SJSA1 (cell line): ENCODE measurements at places on chromosomes 4 and X. TPM values are rescaled to one million over a fixed set of nuclear protein-coding genes. Genes with fewer than 3 reads are reported as not detected.

The TLR1 gene
- 0.41 and 1.1 TPM in 2 replicates for total RNA-seq

DNA sequence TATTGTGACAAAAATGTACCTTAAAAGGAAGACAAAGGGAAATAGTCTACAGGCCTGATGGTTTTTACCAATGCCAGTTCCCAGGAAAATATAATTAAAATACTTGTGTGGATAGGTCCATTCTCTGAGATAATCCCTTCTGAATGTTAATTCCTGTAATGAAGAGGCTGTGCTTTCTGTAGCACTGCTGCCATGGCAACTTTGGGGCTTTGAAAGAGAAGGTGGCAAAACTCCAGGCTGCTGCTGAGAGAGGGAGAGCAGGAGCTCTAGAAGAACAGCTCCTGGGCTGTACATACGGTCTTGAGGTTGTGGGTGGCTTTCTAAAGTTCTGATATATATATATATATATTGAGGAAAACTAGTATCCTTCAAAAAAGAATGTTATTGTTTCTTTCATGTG is 125.4 kb downstream of the PDLIM5 start:
- H3K27me3 ChIP-seq = no peaks in the 10 kb centered on the region
- H3K27ac ChIP-seq = peak overlapping the region; percentile 13; the same call in 1 of the 2 replicates
- peaks cover 21% of the 10 kb centered on the region for H3K4me1 ChIP-seq
- H3K36me3 ChIP-seq = peaks cover 18% of the 10 kb centered on the region
- no peak for DNase-seq

The HELT gene
- total RNA-seq = not detected in 2 replicates

DNA sequence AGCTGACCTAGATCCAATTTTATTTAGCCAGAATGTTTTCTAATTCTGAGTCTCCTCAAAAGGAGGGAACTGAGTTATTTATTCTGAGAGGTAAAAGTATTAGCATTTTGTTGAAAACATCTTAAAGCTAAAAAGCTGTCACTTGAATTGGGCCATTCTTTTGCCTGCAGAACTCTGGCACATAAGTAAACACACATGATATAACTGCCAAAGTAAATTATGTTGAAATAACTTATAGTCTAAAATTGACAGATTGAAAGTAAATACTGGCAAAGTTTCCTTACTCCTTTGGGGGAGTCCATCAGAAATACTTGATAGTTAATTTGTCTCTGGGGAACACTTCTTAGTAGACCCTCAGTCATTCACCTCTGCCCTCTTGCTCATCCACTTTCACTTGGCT is 38.3 kb upstream of the SLC25A4 start:
- H3K27me3 ChIP-seq = peaks cover 3% of the 10 kb centered on the region; the same call in 1 of the 2 replicates
- no peak overlapping the region for H3K27ac ChIP-seq
- no peaks in the 10 kb centered on the region for H3K36me3 ChIP-seq
- H3K4me3 ChIP-seq = no peak overlapping the region
- H3K4me1 ChIP-seq = no peaks in the 10 kb centered on the region

- no peaks in the 10 kb centered on the region for H3K36me3 ChIP-seq
- H3K4me3 ChIP-seq = no peak overlapping the region
- H3K27me3 ChIP-seq = no peaks in the 10 kb centered on the region
- H3K27ac ChIP-seq = no peak overlapping the region
- no peak for DNase-seq
Observed at GRCh38 chr4:1765409-1766072, 27.6 kb upstream of the FGFR3 start.

GRCh38 chr4:128770807-128771206 is 38.7 kb upstream of the JADE1 start:
- peak; percentile 57 for DNase-seq
- H3K27me3 ChIP-seq = no peaks in the 10 kb centered on the region
- H3K36me3 ChIP-seq = no peaks in the 10 kb centered on the region
- no peak overlapping the region for H3K27ac ChIP-seq
- no peak overlapping the region for H3K4me3 ChIP-seq
- 0 out of 2 replicates have a peak, but pooled peaks cover 3% of the 10 kb centered on the region for H3K4me1 ChIP-seq

The WDR13 gene
- total RNA-seq = 64.2 and 113 TPM in 2 replicates

DNA sequence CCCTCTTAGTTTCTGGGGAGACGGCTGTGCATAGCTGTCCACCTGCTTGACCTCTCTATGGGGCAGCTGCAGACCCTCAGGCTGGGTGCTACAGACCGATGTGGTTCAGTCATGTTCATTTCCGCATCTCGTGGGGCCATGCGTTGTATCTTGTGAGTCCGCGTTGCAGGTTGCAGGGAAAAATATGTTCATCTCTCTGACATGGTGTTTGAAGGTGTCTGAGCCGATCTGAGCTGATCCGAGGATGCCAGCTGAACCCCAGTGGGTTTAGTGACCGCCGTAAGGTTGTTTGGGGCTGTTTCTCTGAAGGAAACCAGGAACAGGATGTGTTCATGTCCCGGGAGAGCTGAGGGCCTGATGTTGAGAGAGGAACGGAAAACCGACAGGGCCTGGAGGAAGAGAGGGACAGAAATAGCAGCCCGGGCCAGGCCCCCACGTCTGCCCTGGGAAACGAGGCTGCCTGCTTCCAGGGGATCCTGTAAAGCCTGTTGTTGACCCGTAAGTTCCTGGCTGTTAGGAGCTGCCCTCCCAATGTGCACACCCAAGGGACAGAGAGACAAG is 9.8 kb upstream of the P2RY8 start:
- no peak overlapping the region for H3K4me3 ChIP-seq
- H3K36me3 ChIP-seq = no peaks in the 10 kb centered on the region
- DNase-seq = no peak
- H3K27me3 ChIP-seq = no peaks in the 10 kb centered on the region

The LSM6 gene
- total RNA-seq = 111 and 159 TPM in 2 replicates

- no peak overlapping the region for H3K27ac ChIP-seq
- H3K27me3 ChIP-seq = no peaks in the 10 kb centered on the region
- no peak overlapping the region for H3K4me3 ChIP-seq
- peaks cover 4% of the 10 kb centered on the region; the same call in 1 of the 2 replicates for H3K4me1 ChIP-seq
Observed at GRCh38 chrX:67574696-67575095, 30.9 kb downstream of the AR start.

GRCh38 chr4:58225460-58225859 is 1115.3 kb upstream of the IGFBP7 start:
- no peaks in the 10 kb centered on the region for H3K4me1 ChIP-seq
- H3K27me3 ChIP-seq = no peaks in the 10 kb centered on the region
- no peak for DNase-seq
- no peak overlapping the region for H3K27ac ChIP-seq
- no peaks in the 10 kb centered on the region for H3K36me3 ChIP-seq

- H3K4me3 ChIP-seq = no peak overlapping the region
- H3K36me3 ChIP-seq = no peaks in the 10 kb centered on the region
- no peaks in the 10 kb centered on the region for H3K4me1 ChIP-seq
- DNase-seq = no peak
- no peaks in the 10 kb centered on the region for H3K27me3 ChIP-seq
Observed at GRCh38 chr4:28106155-28106554, 1245.5 kb downstream of the STIM2 start.

DNA sequence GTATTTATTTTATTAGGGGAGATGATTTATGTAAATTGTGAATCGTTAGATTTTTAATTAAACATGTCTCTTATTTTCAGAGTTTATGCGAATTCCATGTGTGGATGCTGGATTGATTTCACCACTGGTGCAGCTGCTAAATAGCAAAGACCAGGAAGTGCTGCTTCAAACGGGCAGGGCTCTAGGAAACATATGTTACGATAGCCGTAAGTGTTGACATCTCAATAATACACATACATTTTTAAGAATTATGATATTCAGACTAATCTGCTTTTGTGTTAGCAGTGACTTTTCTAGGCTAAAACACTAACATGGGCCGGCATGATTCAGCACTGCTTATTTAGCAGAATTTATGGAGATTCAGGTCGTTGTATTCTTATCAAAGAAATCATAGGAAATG is 91.2 kb downstream of the RAP1GDS1 start:
- H3K4me1 ChIP-seq = no peaks in the 10 kb centered on the region
- DNase-seq = no peak
- H3K4me3 ChIP-seq = no peak overlapping the region
- H3K36me3 ChIP-seq = no peaks in the 10 kb centered on the region

The MAGEB10 gene
- not detected in 2 replicates for total RNA-seq

The SHOX gene
- not detected in 2 replicates for total RNA-seq

The TLR8 gene
- not detected in 2 replicates for total RNA-seq

GRCh38 chr4:180081072-180081471 is 2162.1 kb upstream of the TENM3 start:
- H3K4me1 ChIP-seq = no peaks in the 10 kb centered on the region
- H3K4me3 ChIP-seq = no peak overlapping the region
- H3K27ac ChIP-seq = no peak overlapping the region

DNA sequence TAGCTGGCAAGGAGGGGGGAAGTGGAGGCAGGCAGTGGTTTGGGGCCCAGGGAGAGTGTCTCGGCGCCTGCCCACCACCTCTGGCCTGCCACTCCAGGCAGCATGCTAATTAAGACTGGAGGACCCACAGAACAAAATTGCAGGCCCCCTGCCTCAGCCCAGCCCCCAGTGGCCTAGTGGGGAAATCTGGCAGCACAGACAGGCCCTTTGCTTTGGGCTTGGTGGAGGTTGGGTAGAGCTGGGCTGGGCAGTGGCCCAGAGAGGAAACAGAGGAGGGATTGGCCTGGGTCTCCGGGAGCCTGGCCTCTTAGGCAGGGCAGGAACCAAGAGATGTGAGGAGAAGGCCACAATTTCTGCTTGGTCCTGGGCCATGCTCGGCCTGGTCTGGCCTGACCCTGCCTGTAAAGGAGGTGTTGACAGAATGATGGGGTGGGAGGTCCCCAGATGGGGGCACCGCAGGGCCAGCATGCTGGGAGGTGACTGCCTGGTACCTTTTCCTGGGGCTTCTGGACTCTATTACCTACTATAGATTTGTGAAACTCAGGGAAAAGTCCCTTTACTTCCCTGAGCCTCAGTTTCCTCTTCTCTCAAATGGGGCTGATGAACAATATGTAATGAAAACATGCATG is 92.4 kb upstream of the PJA1 start:
- no peaks in the 10 kb centered on the region for H3K4me1 ChIP-seq
- no peaks in the 10 kb centered on the region for H3K27me3 ChIP-seq
- no peak for DNase-seq
- no peak overlapping the region for H3K4me3 ChIP-seq
- no peak overlapping the region for H3K27ac ChIP-seq

- no peak for DNase-seq
- H3K27ac ChIP-seq = no peak overlapping the region
- no peak overlapping the region for H3K4me3 ChIP-seq
Observed at GRCh38 chr4:38080061-38080974, 120.1 kb downstream of the PTTG2 start.

DNA sequence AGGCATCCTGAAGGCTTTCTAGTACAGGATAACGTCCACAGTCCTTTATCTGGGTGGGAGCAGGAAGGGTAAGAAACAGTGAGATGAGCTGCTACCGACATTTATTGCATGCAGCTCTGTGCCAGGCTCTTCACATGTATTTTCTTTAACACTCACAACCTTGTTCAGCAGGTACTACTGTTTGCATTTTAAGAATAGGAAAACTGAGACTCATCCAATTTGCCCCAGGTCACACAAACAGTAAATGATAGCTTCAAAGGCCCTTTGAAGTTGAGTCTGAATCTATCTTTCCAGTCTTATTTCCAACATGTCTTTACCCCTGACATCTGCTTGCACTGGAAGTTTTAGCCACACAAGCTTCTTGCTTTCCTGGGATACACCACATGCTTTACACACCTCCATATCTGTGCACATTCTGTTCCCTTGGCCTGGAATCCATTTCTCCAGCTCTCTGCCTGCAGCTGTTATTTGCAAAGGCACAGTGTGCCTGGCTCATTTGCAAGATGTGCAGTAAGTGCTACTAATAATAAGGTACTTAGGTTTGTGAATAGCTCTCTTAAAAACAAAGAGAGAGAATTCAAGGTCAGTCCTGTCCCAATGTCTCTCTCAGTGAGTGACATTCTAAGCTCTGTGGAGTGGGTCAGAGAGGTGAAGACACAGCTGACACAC is 61.2 kb downstream of the METTL14 start:
- H3K4me3 ChIP-seq = no peak overlapping the region
- peaks cover 64% of the 10 kb centered on the region for H3K36me3 ChIP-seq
- H3K27me3 ChIP-seq = no peaks in the 10 kb centered on the region
- H3K4me1 ChIP-seq = peaks cover 4% of the 10 kb centered on the region
- no peak for DNase-seq

DNA sequence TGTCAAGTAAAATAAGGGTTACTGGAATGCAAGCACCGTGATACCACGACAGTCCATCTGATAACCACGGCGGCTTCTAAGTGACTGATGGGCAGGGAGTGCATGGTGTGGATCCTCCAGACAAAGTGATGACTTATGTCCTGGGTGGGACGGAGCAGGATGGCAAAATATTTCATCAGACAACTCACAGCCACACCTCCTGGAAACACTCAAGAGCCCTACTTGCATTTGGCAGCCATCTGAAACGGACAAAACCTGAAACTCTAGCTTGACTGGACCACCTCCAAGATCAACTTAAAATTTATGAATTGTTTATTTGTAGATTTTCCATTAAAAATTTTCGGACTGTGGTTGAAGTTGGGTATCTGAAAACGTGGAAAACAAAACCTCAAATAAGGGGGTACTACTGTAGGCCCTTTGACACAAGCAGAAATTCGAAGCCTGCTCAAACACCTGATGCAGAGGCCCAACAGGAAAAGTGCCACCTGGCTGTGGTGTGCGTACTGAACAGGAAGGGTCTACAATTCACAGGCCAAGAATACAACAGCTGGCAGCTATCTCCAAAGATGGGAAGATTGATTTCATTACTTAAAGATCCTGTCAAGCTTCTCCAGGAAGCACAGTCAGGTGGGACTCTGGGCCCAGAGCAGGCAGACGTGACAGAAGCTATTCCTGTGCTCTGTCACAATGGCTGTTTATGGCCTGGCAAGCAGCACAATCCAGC is 26.0 kb downstream of the LRIT3 start:
- no peaks in the 10 kb centered on the region for H3K4me1 ChIP-seq
- no peaks in the 10 kb centered on the region for H3K27me3 ChIP-seq
- no peak overlapping the region for H3K4me3 ChIP-seq
- DNase-seq = no peak

The CENPE gene
- 39.8 and 46.6 TPM in 2 replicates for total RNA-seq

- H3K27ac ChIP-seq = no peak overlapping the region
- H3K27me3 ChIP-seq = peaks cover 7% of the 10 kb centered on the region; the same call in 1 of the 2 replicates
- DNase-seq = no peak
- H3K36me3 ChIP-seq = no peaks in the 10 kb centered on the region
- no peak overlapping the region for H3K4me3 ChIP-seq
Observed at GRCh38 chr4:185958094-185958747, 110.7 kb upstream of the TLR3 start.

DNA sequence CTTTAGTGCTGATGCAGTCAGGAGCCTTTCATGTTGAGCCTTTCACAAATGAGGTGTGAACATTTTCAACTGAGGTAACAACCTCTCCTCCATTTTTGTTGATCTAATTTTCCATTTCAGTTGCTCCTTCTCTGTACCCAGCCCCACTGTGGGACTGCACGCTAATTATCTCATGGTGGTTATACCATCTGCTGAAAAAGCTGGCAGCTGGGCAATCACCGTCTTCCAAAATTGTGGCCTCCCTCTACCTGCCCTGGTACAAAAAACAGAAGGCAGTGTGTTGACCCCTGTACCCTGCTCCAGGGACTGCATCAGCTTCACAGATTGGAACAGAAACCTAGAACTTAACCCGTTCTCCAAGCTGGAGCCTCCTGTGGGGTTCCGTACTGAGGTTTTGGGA is 72.4 kb upstream of the LONRF3 start:
- no peaks in the 10 kb centered on the region for H3K27me3 ChIP-seq
- H3K36me3 ChIP-seq = no peaks in the 10 kb centered on the region
- H3K4me1 ChIP-seq = no peaks in the 10 kb centered on the region
- no peak overlapping the region for H3K4me3 ChIP-seq
- H3K27ac ChIP-seq = no peak overlapping the region
- no peak for DNase-seq

The PRDM5 gene
- total RNA-seq = 11.1 and 20.1 TPM in 2 replicates

The PRKG2 gene
- total RNA-seq = 0.03 TPM in 1 of 2 replicates, not detected in the other
